ENCODE measurements at places on chromosomes 5 and 9.

DNA sequence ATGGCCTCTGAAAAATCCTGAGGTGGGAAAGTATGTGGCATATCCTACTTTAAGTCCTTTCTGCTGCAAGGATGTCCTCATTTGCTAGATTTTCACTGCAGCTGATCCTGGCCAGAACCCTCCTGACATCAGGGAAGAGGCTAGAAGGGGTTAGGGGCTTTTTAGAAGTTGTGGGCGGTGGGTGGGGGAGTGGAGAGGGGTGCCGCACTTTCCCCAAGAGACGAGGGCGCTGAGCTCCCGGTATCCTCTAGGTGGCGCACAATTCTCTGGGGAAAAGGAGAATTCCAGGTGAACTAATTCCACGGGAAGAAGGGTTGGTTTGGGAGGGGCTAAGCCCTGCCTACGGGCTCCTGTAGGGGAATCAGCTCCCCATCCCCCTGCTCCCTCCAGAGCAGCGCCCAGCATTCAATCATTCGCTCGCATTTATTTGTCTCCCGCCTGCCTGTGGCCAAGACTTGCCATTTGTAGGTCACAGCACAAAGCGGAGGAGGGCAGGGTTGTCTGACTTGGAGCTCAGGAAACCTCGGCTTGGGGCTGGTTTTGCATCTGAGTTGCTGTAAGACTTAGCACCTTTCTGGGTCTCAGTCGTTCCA is 42.9 kb upstream of the HAND1 start:
- DNase-seq: no peak

GRCh38 chr5:59143926-59144333 is 561.1 kb downstream of the RAB3C start:
- DNase-seq: no peak

- no peak for DNase-seq
Measured at GRCh38 chr9:129054163-129054851, 17.9 kb downstream of the MIGA2 start.

GRCh38 chr9:112699230-112699629 is 18.7 kb downstream of the INIP start:
- no peak for DNase-seq

DNA sequence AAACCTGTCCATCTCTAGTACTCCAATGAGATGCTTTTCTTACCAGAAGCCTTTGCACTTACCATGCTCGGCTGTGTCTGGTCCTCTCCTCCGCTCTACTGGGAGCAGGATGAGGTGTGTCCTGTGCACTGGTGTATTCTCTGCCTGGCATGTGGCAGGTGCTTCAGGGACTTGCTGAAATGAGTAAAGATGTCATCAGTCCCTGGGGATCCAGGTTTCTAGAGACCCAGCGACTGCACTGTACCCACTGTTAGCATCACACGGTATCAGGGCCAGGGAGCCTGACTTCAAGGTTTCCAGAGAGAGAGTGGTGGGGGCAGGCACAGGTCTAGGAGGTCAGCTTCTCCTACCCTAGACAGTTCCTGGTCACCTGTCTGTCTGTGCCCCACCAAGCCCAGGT is 10.5 kb downstream of the PTTG1 start:
- no peak for DNase-seq

- no peak for DNase-seq
Measured at GRCh38 chr5:76062502-76063041, 20.6 kb upstream of the SV2C start.

DNA sequence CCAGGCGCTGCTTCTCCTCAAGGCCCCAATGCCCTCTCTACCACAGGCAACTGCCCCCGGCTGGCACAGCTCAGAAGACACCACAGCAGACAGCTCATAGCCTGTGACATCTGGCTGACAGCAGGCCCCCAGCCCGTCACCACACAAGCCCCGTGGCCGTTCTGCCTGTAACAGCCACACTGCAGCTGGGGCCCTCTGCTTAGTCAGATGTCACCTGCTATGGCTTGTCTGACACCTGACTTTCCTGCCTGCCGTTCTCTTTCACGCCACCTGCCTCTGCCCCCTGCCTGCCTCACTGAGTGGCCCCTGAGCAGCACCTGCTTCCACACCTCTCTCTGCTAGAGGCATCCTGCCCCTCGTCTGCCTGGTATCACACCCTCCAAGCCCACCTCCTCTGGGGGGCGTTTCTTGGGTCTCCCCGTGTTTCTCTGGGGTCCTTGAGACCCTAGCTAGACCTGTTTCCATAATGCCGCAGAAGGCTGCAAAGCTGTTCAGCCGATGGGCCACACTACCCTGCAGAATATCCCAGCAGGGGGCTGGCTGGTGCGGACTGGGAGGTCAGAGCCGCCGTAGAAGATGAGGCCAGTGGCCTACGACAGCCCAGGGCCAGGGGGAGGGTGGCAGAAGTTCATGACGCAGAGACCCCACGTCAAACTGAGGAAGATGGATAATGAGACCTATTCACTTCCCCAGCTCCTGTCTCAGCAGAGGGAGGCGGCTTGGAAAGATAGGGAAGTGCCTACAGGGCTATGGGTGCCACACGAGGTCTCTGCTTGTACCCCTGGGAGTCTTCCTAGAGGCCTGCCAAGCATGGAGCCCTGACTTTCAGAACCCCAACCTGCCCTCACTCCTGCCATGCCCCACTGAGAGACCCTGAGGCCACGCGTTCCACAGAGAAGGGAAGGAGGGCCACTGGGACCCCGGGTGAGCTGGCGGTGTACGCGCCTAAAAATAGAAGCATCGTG is 95.1 kb downstream of the ZNF354C start:
- no peak for DNase-seq

Data from caudate nucleus (tissue), 63 donors.